CD4-positive, alpha-beta T cell treated with Interleukin-2 at 100 ng/mL for 4 hours (primary cell): ENCODE measurements at places on chromosomes 5 and 9.
A peak's percentile ranks its signal among the peaks of the same experiment; 100 is the strongest.

DNA sequence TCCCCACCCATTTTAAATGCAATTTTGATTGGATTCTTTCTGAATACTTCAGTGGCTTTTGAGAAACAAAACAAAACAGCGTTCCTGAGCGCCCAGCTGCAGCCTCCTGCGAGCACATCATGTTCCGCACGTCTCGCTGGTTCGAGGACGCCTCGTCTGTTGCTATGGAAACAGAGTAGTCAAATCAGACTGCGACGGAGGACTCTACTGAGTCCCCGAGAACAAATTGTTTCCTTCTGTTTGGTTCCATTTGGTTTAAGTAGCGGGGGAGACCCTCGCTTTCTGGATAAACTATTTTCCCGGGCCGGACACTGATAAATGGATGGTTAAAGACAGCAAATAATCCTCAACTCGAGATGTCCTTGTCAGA, 69.0 kb downstream of the SLC28A3 start:
- peak; percentile 8 for DNase-seq

GRCh38 chr5:173247510-173247909, 12.5 kb upstream of the NKX2-5 start:
- DNase-seq: no peak

GRCh38 chr9:130321539-130321938, 56.0 kb downstream of the HMCN2 start:
- no peak for DNase-seq

GRCh38 chr9:122912671-122912963, 506 bp downstream of the ZBTB6 start:
- no peak for DNase-seq

GRCh38 chr9:110256380-110257096, at the start of gene TXN:
Gene TXN (minus strand): TSS chr9:110256507. CDS start chr9:110256435, 72 bp downstream.
- peak; percentile 80 for DNase-seq

DNA sequence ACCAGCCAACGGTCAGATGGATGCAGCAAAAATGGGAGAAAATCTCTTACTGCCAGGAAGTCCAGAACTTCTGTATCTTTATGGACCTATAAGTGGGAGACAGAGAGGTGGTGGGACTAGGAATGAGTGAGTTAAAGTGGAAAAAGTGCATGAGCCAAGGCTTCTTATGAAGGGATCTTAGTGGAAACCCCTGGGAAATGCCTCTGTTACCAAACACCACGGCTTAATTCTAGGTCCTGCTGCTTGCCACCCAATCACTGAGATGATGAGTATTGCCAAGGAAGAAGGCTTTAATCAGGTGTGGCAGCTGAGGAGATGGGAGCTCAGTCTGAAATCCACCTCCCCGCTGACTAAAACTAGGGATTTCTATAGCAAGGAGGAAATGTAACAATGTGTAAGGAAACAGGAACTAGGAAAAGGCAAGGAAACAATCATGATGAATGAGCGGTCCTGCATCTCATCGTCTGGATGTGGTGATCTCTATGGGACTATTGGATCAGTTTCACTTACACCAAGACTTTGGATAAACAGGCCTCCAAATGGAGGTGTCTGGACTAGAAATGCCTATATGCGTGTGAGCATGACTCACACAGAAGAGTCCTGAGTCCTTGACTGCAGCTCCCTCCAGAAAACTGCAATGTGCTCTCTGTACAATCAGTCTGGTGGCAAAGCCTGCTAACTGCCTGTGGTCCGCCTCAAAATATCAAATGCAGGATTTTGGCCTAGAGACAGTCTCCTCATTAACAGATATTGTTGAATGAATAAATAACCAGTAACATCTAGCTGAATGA, 98.2 kb upstream of the PRR16 start:
- DNase-seq: no peak

- no peak for DNase-seq
These were observed 49.7 kb downstream of the KIF24 start for GRCh38 chr9:34279411-34279810.

- no peak for DNase-seq
These were observed 409.2 kb downstream of the HTR1A start for GRCh38 chr5:63553073-63553472.

GRCh38 chr9:91586282-91586681, 162.7 kb upstream of the NFIL3 start:
- no peak for DNase-seq

DNA sequence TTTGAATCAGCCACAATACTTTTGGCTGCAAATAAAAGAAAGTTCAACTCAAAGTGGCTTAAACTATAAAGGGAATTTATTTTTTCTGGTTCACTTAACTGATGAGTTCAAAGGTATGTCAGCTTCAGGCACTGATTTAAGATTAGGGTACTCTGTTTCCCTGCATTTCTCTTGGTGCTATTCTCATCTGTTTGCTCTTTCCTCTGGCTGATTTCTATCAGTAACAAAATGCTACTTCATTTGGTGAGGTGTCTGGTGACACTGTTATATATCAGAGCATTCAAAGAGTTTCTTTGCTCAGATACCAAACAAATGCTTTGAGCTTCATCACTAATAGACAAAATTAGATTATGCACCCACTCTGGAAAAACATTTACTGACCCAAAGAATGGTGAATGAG, 65.9 kb upstream of the HTR4 start:
- DNase-seq: no peak

DNA sequence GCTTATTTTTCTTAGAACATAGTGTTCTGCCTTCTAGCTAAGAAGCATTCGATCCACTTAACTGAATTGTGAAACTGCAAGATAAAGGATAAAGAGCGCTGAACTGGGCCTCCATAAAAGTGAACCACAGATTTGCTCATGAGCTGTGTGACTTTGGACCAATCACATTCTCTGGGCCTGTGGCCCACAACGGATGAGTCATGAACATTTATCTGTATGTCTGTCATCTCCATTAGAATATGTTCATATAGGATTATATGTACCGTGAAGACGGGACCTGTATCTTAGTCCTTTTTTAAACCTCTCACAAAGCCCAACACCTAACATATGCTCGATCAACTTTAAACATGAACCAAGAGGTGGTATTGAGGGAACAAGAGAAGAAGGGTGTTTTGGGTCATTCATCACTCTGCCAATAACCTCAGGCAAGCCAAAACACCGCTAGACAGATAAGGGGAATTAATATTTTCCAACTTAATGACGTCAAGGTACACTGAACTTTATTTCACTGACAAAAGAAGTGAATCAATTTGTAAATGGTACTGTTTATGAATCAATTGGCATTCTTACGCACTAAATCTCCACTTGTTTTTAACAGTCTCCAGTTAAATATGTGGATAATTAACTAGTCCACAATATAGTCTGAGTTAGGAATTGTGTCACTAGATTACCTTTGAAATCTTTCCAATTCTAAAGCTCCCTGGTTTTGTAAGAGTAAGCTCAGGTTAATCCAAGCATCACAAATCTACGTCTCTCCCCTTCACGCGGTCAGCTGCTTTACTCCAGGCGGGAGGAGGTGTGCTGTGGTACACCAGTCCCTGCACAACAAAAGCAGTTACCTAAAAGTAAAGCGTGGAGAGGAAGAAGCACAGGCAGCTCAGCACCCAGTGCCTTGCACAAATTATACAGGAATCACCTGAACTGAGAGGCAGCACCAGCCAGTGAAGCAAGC, 1.6 kb downstream of the TMEM245 start:
- DNase-seq: peak; percentile 83

- no peak for DNase-seq
These were observed 147.0 kb downstream of the GLIS3 start for GRCh38 chr9:4152876-4153275.

DNA sequence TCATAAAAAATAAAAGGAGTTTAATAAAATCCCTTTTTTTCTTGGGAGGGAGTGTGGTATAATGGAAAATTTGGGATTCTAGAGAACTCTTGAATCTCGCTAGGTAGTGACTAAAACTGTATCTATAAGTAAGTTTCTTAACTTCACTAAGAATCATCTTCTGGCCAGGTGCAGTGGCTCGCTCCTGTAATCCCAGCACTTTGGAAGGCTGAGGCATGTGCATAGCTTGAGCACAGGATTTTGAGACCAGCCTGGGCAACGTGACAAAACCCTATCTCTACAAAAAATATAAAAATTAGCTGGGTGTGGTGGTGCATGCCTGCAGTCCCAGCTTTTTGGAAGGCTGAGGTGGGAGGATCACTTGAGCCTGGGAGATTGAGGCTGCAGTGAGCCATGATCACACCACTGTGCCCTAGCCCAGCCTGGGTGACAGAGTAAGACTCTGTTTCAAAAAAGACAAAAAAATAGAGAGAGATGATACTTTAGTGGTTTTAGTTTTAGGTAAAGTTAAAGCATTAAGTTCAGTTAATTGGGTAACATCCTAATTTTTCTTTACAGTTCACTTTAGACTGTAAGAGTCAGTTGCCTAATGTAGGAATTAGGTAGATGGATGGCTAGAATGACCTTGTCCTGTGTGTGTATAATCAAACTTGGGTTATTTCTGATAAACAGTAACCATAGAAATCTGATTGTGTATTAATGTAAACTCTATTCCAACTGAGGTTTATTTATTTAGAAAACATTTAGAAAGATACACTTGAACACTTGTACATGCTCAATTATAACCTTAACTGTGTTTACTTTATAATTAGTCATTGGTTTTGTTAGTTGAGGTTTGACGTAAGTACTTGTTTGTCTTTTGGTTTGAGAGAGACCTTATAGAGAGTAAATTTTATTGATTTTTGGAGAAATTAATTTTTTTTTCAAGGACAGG, 17.8 kb downstream of the UNC13B start:
- DNase-seq: no peak

- no peak for DNase-seq
These were observed 64.0 kb downstream of the ZNF618 start for GRCh38 chr9:113940077-113940476.

- DNase-seq: no peak
These were observed 128.2 kb upstream of the IRX2 start for GRCh38 chr5:2879701-2880100.

GRCh38 chr9:137580954-137581322, 2.2 kb upstream of the DPH7 start:
- no peak for DNase-seq

DNA sequence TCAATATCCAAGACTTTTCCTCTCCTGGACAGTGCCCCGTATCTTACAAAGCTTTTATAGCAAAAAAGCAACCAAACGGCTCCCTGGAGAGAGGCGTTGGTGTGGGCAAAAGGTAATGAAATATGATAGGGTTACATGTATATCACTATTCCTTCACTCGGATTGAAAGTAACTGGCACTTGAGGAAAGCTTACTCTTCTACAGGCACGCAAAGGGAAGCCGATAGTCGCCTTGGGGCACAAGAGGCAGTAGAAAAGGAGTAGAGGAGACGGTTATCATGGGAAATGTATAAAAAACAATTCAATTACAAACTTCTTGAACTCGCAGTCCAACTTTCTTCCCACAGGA, 1.1 kb downstream of the DIAPH1 start:
- DNase-seq: no peak

DNA sequence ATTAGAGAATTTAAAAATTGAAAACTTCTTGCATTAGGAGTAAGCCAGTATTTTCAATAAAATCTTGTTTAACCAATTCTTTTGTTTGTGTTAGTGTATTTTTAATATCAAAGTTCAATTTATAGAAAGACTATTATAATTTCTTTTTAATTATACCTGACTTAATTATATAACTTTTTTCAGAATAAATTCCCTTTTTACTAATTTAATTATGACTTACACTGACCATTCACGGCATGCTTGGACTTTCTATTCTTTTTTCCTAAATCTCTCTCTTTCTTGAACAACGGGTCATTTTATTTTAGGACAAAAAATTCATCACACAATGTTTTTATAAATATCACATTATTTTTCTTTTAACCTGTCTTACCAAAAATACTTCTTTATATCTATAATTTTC, 555.3 kb upstream of the PTGER4 start:
- DNase-seq: no peak

DNA sequence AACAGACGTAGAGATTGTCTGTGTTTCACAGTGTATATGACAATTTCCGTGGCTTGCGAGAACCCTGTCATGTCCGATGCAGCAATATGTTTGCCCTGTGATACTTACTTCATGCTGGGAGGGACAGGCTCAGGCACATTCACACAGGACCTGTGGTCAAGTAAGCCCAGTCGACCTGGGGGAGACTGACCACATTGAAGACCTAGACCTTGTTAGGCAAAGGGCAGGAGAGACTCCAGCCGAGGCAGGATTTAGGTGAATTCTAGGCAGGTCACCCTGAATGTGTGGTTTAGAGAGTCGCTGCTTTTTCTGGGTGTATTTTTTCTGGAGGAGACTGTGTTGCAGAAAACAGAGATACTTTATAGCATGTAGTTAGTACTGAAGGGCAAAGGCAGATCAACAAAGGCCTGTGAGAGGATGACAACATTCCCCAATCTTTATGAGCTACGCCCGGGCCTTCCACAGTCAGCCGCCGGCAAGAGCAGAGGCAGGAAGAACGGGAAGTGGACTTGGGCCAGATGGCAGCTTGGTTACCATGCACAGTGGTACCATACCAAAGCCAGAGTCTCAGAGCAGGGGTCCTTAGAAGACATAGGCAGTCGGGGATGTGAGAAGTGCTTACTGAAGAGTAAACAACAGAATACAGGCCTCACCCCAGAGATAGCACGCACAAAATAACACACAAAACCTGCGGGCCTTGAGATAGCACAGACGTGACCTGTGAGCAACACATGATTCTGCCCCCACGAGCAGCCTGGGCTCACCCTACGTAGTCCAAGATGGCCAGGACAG, 220.7 kb downstream of the CACNA1B start:
- DNase-seq: no peak

DNA sequence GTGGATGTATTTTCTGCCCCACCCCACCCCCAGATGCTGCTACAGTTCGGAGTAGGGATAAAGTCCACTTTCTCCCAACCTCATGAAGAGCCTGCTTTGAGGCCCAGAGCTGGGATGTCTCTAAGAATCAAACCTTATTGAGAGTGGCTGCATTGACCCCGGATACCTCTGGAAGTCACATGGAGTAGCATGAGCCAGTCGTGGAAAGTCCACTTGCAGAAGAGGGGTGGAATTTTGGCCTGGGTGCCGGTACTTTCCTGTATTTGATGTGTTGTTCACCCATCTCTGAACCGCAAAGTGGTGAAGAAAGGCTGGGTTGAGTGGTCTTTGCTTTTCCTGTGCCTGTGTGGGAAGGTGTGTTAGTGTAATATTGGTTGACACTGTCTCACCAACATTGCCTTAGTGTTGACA, 3.7 kb downstream of the OTULIN start:
- DNase-seq: peak; percentile 57

DNA sequence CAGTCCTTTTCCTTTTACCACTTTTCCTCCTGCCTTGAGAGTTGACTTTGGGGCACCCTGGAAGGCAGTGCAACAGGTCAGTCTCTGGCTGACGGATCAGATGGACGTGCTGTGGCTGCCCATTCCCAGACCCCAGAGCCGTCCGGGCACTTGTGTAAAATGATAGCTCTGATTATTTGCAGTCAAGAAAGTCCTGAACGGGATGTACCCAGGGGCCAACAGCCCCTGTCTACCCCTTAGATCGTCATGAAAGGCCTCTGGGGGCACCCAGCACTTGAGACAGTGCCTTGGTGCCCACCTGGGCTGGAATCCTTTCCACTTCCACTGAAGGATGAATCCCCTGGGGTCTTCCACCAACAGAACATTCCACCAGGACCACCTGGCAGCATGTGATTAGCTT, 17.7 kb upstream of the ANGPTL2 start:
- no peak for DNase-seq

GRCh38 chr5:174567506-174568141, 156.8 kb upstream of the MSX2 start:
- no peak for DNase-seq
